ENCODE measurements at places on chromosomes 2 and 18.

DNA sequence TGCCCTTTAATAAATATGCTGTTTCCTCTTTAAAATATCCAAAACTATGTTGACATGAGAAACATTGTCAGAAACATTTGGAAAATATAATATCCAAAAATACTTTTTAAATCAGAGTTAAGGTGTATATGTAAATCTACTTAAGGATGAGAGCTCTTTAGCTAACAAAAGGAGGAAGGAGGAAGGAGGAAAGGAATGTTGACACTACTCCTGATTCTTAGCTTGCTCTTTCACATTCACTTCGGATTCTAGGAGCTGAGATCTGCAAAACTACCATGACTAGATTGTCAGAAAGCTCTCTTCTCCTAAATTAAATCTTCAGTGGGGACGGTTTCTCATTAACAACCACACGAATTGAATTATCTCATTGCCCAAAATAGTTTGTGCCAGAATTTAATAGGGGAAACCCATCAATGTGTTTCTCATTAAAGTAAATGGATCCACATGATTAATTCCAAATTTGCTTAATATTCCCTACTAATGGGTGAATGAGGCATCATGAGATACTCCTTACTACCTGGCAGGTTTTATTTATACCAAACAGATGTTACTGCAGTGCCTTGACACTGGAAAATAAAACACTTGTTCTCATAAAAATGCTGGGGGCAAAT is 509.1 kb downstream of the MBD2 start:
- no peak for DNase-seq

GRCh38 chr2:211486-212184 is 52.2 kb downstream of the SH3YL1 start:
- no peak for DNase-seq

GRCh38 chr2:157627594-157628476 is 829 bp downstream of the ACVR1C start:
- peak; percentile 3 for DNase-seq

DNA sequence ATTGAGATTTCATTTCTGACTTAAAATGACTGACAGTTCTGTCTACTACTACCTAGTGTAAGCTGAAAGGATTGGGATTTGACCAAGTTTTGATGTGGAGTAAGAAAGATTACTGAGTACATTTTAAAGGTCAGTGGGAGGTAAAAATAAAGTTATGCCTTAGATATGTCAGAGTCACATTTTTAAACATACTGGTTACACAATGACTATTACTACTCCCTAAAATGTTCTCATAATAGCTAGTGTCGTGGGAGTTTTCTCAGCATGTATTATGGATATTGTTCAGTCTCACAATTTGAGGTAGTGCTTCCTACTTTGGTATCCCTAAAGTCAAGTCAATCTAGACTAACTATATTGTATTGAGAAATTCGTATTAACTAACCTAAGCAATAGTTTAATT is 1092.5 kb downstream of the LRP1B start:
- DNase-seq: no peak

DNA sequence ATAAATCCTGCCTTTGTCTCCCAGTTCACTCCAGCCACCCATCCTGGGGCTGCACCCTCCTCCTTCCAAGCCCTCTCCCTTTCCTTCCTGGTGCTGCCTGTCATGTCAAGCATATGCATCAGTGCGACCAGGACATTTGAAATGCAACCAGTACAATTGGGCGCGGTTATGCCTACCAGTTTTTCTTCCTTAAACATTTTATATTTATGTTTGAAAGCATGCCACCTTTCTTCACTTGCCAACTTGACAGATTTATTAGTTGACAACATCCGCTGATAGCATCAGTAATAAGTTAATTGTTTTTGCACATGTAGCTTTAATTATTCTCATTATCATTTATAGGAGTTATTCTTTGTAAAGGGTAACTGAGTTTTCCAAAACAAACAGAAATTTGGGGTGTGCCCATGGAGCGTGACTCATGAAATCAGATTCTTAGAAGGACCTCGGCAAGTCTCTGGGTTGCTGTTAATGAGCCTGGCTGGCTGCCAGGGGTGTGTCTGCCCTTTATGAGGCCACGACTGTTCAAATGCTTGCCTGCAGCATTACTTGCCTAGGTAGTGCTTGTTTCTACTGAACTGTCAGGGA is 32.8 kb upstream of the IL1B start:
- no peak for DNase-seq

GRCh38 chr18:24482821-24483220 is 22.4 kb downstream of the HRH4 start:
- DNase-seq: no peak

GRCh38 chr2:215536510-215536909 is 100.6 kb upstream of the FN1 start:
- DNase-seq: no peak

GRCh38 chr18:33291539-33291938 is 149.0 kb downstream of the CCDC178 start:
- DNase-seq: no peak

DNA sequence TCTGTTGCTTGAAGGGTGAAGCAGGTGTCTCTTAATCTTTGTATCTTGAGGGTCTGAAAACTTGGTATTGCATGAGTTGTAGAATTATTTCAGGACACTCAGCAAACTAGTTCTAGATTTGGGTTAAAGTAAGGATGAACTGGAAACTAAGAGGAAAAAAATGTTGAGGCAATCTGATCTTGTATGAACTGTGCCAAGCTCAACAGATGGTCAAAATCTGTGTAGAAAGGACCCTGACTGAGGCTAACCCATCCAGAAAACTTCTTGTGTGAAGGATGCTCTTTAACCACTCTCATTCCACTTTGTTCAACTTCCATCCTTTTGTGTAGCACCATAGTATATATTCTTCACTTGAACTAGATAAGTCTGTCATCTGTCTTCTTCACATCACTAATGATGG is 861.7 kb downstream of the SLC4A3 start:
- no peak for DNase-seq

DNA sequence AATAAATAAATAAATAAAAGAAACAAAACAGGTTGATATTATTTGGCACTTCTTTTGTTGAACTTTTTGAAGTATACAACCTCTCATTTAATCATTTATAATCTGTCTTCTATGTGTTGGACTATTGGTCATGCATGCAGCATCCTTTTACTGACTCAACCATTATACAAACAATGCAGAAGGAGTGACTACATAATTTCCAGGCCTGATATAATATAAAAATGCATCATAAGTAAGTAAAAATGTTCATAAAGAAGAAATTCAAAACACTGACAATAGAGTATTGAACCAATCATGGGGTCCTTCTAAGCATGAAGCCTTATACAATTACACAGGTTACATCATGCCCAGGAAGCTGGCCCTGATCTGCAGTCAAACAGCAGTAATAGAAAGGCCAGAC is 141.5 kb upstream of the FN1 start:
- DNase-seq: no peak
